Frontal cortex (tissue), 4 donors: ENCODE measurements at places on chromosomes 2 and 18.

DNA sequence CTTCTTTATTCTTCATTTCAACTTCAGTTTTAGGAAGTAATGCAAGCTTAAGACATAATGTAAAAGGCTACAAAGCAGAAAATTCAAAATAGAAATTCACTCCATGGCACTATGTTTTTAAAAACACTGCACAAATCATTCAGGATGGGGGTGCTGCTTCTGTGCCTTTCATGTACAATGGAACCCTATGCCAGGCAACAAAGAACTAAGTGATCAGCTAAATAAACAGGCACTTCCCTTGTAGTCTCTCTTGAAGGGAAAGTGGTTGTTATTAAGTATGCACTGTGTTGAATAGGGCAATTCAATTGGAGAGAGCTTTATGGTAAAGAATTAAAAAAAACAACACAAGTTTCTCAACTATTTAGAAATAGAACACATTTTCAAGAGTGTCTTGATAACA, 10.9 kb upstream of the ERBB4 start:
- no peak for DNase-seq

- DNase-seq = no peak
Measured at GRCh38 chr2:239756790-239757760, 268.1 kb downstream of the NDUFA10 start.

DNA sequence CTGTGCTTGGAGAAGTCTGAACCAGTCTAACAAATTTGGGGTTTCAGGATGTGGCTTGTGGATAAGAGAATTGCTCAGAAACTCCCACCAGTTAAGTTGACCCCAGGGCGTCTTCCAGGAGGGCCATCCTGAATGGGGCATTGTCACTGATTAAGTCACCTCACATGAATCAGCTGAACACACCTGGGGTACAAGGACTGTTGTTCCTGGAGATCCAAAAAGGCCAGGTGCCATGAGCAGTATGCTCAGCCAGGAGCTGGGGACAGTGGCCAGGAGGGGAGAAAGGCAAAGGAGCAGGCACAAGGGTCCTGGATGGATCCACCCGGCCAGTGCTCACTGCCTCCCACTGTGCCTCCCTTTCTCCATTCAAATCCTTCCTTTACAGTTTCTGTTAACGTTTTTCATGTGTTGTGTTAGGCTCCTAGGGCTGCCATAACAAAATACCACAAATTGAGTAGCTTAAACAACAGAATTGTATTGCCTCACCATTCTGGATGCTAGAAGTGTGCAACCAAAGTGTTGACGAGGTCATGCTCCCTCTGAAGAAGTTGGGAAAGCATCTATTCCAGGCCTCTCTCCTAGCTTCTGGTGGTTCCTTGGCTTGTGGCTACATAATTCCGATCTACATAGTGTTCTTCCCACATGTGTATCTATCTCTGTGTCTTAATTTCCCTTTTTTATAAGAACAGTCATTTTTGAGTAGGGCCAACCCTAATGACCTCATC, 33.4 kb downstream of the TRABD2A start:
- DNase-seq = no peak

GRCh38 chr2:179746981-179747380, 114.4 kb downstream of the ZNF385B start:
- no peak for DNase-seq

DNA sequence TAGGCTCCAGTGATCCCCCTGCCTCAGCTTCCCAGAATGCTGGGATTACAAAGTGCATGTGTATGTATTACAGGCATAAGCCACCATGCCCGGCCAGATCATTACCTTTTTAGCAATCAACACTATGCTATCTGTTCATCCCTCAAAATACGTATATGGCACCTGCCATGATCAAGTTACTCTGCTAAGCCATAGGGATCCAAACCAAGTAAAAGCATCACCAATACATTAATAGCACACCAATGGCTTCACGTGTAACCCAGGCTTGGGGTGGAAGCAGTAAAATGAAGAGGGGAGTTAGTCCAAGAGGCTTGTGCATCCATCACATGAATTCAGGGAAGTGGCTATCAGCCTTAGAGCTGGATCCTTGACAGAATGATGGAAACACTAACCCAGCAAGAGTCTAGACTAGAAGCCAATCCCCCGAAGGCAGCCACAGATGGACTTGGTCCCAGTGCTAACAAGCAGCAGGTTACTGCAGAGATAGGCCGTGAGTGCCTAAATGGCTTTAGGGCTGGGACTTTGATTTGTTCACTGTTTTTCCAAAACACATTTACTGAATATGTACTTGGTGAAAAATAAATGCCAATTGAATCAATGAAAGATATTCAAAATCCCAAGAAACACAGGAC, 11.3 kb downstream of the HDLBP start:
- no peak for DNase-seq

- DNase-seq = no peak
Measured at GRCh38 chr18:7590826-7591560, 23.9 kb downstream of the PTPRM start.

DNA sequence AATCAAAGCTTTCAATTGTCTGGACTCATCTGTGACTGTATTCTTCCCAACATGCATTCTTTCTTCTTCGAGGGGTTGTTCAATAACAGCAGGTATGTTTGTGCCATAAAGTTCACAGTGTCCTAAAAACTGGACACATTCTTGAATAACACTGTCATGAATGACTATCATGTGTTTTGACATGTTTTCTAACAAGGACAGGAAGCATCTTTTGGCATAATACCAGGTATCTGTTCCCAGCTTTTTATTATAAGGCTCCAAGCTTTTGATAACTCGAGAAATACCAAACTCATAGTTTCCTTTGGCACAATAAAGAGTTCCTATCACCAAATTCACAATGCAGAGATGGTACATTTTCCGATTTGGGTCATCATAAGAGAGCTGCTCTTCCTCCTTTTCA, 224.2 kb downstream of the AGPS start:
- no peak for DNase-seq

- no peak for DNase-seq
Measured at GRCh38 chr2:133377021-133377481, 191.2 kb downstream of the NCKAP5 start.

DNA sequence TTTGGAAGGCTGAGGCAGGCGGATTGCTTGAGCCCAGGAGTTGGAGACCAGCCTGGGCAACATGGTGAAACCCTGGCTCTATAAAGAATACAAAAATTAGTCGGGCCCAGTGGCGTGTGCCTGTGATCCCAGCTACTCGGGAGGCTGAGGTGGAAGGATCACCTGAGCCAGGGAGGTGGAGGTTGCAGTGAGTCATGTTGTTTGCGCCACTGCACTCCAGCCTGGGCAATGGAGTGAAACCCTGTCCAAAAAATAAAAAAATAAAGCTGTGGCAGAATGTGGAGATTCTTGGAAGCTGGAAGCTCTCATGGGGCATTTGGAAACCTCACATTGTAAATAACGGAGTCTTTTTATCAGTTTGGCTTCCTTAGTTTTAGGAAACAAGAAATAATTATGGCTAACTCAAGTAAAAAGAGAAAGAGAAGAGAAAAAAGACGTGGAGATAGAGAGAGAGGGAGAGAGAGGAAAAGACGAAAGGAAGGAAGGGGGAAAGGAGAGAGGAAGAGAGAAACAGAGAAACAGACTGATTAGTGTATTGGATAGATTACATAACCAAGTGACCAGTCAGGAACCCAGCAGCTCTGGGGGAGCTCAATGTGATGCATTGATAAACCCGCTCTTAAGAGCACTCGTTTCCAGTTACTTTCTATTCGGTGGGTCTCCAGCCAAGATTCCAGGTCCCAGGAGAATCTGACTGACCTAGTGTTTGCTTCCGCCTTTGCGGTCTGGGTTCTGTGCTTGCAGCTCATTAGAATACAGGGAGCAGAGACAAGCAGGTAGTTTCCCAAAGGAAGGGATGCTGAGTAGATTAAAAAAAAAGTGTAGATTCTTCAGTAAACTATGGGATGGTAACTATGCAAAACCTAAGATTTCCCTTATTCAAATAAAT, 1.1 kb upstream of the SPAST start:
- DNase-seq = peak; percentile 37

DNA sequence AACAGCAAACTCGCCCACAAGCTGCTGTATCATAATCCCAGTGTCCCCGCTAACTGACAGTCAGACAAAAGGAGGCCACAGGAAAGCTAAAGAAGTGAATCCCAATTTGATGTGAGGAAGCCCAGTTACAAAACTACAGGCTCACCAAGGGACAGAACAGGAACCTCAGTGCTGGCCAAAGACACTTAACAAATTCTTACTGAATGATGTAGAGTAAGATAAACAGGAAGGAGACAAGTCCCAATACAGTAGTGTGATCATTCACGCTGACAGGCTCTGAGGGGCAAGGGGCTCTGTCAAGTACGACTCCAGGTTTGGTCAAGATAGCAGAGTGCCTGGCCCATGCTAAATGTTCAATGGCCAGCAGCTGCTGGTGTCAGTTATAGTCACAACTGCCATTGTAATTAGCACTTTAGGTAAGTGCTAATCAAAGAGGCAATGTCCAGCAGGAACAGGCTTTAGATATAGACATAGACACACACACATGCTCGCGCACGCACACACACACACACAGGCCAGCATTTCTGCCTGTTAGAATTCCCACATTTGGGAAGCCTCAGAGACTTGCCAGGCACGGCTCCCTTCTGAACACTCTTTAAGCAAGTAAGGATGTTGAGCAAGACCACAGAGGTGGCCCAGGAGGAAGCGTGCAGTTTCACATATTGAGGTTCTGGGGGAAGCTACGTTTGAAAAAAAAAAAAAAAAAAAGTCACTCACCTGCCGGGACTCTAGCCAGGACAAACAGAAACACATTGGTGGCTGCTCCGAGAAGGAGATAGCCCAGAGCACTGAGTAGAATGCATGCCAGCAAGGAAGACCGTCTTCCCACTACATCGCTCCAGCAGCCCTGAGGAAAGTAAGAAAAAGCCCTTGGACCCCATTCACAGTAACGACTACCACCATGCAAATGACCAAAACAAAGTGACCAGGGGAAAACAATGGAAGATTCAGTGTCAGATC, 35.4 kb upstream of the TMEM182 start:
- no peak for DNase-seq

DNA sequence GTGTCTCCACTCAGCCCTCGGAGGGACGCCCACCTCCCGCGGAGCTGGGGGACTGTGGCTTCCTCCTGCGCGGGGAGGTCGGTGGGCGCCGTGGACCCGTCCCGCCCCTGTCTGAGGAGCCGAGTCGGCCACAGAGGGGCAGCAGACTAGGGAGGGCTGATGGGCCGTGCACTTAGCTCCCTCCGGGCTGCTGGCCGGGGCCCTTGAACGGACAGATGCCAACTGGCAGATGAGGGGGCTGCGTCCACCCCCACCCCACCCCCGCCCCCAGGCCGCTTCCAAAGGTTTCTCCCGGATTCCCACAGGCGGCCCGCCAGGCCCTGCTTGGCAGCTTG, 10.4 kb upstream of the UBE2F start:
- DNase-seq = no peak

DNA sequence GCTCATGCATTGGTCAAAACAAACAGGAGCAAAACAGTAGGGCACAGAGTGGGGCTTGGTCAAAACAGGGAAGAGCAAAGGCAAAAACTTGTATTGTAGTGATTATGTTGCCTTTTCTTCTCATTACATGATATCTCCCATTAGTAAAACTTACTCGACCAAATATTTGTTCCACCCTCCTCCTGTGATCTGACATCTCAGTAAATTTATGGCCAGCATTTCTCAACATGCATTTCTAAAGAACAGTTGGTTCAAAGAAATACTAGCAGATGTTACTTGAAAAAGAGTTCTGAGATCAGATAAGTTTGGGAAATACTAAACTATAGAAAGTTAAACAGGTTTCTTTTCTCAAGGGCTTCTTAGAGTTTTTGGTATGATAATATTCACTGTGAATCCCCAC, 423.1 kb downstream of the FIGN start:
- DNase-seq = no peak

GRCh38 chr2:192070099-192070498, 124.6 kb downstream of the TMEFF2 start:
- DNase-seq = no peak

GRCh38 chr2:207133458-207133819, 32.3 kb downstream of the KLF7 start:
- DNase-seq = no peak

- DNase-seq = peak; percentile 39
Measured at GRCh38 chr2:55431982-55432627, 12.4 kb upstream of the CCDC88A start.

DNA sequence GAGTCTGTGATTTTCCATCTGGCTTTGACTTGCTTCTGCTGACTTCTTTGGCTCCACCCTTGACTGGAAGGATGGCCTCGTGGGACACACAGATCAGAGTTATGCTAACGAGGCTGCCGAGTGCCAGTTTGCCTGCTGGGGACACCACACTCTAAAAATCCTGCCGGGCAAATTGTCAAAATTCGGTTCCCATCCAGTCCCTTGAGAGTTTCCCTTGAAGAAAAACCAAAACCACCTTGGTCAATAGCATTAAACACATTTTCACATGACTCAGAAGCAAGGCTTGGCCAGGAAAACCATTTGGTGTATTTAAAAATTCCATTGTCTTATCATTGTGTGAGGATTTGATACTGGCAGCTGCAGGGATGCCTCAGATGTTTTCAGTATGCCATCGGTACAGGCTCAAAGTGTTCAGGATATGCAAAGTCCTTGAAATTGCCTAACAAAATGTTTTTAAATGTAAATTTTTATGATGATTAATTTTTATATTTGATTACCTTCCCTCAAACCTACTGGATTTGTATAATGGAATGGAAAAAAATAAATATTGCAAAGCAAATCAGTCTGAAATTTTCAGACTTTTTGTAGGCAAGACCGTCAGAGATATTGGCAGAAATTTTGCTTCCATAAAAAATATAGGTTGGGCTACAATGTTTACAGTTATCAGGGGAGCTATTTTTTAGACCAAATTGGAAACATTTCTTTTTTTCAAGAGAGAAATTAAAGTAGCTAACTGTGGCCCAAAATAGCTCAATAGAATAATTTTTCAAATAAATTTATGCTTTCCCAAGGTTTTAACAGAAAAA, 41.6 kb downstream of the KCNE4 start:
- no peak for DNase-seq

- no peak for DNase-seq
Measured at GRCh38 chr2:228590681-228591080, 409.2 kb upstream of the SPHKAP start.

DNA sequence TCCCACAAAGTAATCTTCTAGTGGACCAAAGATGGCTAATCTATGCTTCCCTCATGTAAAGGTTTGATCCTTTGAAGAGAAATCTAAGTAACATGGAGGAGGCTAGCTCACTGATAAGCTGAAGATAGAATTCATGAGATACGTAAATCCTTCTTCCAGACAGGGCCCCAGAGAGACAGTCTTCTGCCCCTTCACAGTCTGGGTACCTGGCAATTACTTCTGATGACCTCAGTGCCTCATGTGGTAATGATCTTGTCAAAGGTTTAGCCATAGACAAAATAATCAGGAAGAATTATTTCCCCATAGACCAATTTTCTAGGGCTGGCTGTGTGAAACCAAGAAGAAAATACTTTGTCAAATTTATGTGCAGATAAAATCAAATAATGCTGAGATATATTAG, 495.8 kb downstream of the METTL4 start:
- no peak for DNase-seq
